ENCODE measurements at places on chromosomes 7 and 10.

GRCh38 chr7:8783229-8783628 lies 349.8 kb downstream of the NXPH1 start:
- DNase-seq: no peak

DNA sequence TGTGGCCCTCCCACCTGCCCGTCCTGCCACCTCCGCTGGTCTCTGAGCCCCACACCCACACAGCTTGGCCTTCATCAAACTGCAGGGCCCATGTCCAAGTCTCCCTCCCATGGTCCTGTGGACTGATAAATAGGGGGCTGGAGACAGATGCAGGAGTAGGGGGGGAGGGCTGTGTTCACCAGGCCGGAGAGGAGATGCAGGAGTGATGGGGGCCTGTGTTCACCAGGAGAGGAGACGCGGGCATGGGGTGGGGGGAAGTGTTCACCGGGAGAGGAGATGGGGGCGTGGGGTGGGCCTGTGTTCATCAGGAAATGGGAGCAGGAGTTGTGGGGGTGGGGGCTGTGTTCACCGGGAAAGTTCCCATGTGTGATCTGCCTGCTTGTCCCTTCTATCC lies 37.0 kb downstream of the JAKMIP3 start:
- no peak for DNase-seq

GRCh38 chr7:13963925-13964324 lies 25.5 kb downstream of the ETV1 start:
- no peak for DNase-seq

- DNase-seq: no peak
Measured at GRCh38 chr7:68043546-68043945, 1046.9 kb downstream of the TYW1 start.

DNA sequence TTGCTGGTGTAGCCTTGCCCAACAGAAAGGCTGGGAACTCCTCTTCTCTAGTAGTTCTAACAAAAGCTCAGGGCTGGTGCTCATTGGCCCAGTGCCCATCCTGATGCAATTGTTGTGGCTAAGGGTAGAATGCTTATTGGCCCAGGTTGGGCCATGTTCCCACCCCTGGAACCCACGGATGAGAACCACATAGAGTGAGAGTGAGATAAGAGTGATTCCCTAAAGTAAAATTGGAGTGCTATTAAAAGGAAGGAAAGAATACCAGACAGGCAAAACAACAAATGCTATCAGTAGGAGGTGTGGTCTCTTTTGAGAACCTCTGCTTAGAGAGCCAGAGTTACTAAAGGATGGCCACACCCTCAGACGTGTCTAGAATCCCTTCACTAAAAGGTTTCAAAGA lies 49.2 kb downstream of the LGI1 start:
- DNase-seq: no peak

GRCh38 chr7:2812114-2812487 lies 32.0 kb downstream of the GNA12 start:
- DNase-seq: no peak

DNA sequence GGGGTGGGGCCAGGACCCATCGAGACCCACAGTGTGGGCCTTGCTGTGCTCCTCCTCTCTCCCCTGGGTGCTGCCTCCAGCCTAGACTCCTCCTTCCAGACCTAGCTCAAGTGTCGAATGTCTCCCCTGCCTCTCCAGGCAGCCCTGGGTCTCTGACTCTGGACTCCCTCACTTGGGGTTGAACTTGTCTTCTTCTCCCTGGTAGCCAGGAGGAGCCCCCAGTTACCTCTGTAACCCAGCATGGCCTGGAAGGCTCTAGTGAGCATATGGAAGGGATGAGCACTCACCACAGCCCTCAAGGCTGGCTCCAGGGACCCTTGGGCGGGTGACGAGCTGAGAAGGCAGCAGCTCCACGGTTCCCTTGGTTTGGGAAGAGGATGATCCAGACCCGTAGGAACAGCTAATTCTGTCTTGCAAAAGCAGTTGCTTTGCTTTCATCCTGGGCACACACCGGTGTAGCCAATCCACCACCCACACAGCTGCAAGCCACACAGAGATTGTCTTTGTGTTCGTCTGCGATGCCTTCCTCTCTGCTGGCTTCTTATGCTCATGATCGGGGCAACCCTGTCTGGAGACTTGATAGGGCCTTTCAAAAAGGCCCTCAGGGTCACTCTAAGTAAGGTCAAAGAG lies 52.3 kb upstream of the ANTXRL start:
- DNase-seq: no peak

GRCh38 chr7:105885387-105886111 lies 9.2 kb upstream of the ATXN7L1 start:
- peak; percentile 26 for DNase-seq

- DNase-seq: no peak
Measured at GRCh38 chr10:97399843-97400545, 1.1 kb downstream of the RRP12 start.

DNA sequence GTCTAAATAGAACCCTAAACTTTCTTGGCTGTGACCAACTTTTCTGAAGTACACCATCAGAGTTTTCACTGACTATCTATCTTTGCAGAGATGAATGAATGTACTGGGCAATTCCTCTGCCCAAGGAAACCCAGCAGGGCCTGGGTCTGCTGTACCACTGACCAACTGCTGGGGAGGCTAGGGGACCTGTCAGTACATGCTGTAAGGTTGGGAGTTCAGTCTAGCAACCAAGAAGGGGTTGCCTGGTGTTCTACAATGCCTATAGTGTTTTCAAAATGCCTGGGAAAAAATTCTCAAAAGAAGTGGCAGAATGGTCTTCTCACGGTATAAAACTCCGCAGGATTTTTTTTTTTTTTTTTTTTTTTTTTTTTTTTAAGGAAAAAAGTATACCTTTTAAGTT lies 106.3 kb downstream of the NT5C2 start:
- no peak for DNase-seq

DNA sequence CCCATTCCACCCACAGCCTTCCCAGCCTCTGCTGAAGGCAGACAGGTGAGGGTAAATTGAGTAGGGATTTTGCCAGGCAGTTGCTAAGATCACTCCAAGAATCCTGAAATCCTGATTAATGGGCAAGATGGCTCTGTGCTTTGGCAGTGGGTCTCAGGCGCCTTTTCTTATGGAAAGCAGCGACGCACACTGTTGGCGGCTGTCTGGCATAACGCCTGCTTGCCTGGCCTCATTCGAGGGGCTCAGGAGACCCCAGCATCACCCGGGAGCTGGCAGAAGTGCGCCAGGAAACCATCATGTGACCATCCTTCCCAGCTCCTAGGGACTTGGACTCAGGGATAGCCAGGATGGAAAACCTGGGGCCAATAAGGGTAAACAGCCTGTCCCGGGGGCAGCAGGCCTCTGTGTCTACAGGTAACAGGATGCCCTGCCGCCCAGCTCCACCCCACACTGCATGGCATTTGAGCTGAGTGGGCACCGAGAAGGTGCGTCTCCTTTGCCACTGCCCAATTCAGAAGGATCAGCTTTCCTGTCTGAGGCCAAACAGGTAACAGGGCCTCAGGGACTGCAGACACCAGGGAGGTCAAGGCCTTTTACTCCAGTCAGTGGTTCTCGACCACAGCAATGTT lies 98.6 kb downstream of the FAM53B start:
- DNase-seq: no peak

- no peak for DNase-seq
Measured at GRCh38 chr10:43921478-43921877, 272.8 kb upstream of the ZNF32 start.

GRCh38 chr10:121695731-121696464 lies 97.7 kb upstream of the FGFR2 start:
- no peak for DNase-seq

DNA sequence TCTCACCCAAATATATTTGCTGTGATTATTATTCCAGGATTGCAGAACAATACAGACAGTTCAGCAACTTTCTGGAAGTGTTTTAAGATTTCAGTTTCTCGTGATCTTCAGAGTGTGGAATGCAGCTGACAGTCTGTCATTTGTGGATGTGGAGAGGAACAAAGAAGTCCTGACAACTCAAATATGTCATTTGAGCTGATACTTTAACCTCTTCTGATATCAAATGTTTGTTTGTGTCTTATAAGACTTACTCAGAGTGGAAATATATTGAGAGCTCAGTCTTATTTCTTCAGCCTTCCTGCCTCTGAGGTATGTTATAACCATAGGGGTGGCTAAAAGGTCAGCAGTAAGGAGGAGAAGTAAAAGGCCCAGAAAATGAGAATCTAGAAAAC lies 96.4 kb downstream of the OSBPL3 start:
- DNase-seq: no peak

DNA sequence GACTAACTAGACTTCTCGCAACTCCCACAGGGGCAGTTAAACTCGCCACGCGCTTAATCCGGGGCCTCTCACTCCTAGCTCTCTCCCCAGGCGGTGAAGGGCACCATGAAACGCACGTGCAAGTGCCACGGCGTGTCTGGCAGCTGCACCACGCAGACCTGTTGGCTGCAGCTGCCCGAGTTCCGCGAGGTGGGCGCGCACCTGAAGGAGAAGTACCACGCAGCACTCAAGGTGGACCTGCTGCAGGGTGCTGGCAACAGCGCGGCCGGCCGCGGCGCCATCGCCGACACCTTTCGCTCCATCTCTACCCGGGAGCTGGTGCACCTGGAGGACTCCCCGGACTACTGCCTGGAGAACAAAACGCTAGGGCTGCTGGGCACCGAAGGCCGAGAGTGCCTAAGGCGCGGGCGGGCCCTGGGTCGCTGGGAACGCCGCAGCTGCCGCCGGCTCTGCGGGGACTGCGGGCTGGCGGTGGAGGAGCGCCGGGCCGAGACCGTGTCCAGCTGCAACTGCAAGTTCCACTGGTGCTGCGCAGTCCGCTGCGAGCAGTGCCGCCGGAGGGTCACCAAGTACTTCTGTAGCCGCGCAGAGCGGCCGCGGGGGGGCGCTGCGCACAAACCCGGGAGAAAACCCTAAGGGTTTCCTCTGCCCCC lies 19.5 kb downstream of the WNT8B start:
- DNase-seq: no peak

- no peak for DNase-seq
Measured at GRCh38 chr10:97910661-97911060, 61.0 kb downstream of the GOLGA7B start.

GRCh38 chr10:97222326-97222961 lies 36.7 kb upstream of the SLIT1 start:
- no peak for DNase-seq

DNA sequence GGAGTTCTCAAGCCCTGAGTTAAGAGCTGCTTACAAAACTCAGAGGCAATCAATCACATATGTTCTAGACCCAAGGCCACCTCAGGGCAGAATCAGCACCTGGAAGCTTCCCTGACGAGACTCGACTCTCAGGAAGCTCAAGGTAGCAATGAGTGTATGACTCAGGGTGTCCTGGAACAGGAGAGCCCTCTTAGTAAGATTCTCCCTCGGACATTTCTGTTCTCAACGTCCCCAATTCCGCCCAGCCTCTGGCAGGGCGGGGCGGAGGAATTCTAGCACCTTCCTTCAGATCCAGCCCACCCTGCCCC lies 39.6 kb upstream of the PROSER2 start:
- DNase-seq: no peak

DNA sequence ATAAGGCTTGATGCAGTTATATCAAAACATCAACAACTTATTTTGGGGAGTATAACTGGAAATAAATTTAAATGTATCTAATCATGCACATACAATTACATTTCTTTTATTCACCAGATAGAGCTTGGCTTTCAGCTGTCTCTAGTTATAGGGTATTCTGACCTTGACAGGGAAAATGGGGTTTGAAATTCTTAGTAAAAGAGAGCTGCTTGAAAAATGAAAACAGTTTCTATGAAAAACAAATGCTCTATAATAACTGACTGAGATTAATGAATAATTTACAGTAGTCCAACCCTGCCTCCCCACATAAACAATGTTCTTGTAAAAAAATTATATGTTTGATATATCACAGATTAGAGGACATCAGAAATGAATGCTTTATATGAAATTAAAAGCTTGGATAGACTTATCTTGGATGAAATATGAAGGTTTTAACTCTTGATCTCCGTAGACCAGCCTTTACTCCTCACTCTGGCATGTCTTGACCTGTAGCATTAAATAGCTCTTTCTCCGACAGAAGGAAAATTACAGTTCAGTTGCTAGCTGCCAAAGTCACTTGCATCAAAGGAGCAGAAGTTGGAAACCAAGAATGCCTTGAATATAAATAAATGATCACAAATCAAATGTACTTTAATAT lies 32.1 kb downstream of the VWC2 start:
- DNase-seq: no peak

- DNase-seq: no peak
Measured at GRCh38 chr10:85527616-85528317, 838.8 kb downstream of the GRID1 start.

DNA sequence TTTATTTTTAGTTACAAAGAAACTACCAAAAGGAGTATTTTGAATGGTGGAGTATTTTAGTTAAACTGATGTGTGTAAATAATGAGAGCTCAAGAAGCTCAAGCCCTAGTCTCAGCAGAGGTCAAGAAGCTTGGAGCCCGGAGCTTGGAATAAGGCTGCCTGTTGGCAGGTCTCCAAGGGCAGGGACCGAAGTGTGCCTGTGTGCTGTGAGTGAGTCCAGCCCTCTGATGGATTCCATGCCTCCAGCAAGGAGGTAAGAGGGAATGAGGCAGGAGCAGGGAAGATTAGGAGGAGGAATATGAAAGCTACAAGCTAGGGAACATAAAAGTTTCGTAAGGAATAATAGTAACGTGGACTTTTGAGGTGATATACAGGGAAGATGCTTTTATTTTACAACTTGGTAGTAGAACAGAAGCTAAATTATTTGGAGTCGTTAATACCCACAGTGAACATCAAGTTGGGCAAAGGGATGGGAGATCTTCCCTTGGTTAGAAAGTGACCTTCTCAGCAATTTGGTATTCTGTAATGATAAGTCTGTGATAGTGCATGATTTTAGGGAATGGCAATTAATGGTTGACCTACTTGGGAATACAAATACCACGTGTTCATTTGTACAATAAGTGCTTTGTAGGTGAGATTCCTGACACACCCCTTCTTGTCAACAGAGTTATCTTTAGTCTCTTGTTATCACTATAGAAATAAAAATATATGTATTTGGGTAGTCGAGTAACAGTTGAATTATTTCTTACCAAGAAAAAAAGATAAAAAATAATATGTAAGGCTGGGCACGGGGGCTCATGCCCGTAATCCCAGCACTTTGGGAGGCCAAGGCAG lies 4.6 kb downstream of the SEC23IP start:
- no peak for DNase-seq

- DNase-seq: no peak
Measured at GRCh38 chr7:1541431-1542162, 11.1 kb downstream of the MAFK start.

- DNase-seq: no peak
Measured at GRCh38 chr10:48253970-48254657, 20.4 kb downstream of the FRMPD2 start.

- DNase-seq: no peak
Measured at GRCh38 chr7:23213755-23214154, 31.9 kb downstream of the NUP42 start.

- no peak for DNase-seq
Measured at GRCh38 chr10:80529604-80530003, 8.1 kb upstream of the SH2D4B start.

DNA sequence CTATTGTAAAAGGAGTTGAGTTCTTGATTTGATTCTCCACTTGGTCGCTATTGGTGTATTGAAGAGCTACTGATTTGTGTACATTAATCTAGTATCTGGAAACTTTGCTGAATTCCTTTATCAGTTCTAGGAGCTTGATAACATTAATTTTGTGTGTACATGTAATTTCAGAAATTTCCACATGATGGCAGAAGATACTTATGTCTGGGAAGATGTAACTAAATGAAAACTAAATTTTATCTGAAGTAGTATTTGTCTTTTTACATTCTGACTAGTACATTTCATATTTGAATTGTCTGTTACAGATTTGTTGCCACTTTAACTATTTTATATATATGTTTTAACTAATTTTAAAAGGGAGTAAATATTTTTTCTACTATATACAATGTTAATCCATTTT lies 27.6 kb downstream of the SDHAF3 start:
- no peak for DNase-seq
